ENCODE measurements at places on chromosomes 13 and 19. TPM values are rescaled to one million over a fixed set of nuclear protein-coding genes. Genes with fewer than 3 reads are reported as not detected.

Gene HIPK4
- total RNA-seq: not detected

Gene F7
- not detected for total RNA-seq

- DNase-seq: no peak
Measured at GRCh38 chr13:73096173-73096572, 37.4 kb downstream of the KLF5 start.

GRCh38 chr19:34995551-34995950 is 4.6 kb upstream of the GRAMD1A start:
- no peak for DNase-seq

DNA sequence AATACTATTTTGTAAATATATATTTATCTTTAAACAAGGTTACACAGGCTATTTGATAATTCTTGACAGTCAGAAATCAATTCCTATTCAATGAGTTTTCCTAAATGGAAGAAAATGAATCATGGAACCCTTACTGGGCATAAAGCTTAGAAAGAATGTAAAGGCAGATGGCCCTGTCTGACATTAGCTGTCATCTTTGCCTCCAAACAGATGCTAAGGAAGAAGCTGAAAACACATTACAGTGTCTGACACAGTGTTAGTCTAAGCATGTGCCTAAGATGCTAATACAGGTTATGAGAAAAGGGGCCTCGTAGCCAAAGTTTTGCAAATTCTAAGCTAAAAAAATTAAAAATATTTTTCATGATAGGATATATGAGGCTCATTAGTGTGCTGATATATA is 112.8 kb downstream of the ITGBL1 start:
- DNase-seq: no peak

Gene PGLYRP1
- total RNA-seq: not detected

Gene IL11
- total RNA-seq: not detected

DNA sequence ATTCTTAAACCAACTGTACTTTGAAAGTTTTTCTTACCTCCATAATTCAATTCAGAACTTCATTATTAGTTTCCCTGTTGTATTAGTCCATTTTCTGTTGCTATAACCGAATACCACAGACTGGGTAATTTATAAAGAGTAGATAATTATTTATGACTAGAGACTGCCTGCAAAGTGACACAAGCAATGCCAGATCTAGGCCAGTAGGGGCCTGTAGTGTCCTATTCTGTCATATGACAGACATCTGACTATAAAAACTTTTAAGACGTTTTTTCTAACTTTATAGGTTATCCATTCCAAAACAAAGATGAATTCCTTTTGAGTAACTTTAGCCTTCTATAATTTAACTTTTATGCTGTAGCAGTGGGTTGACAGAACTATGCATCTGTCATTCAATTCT is 2783.8 kb downstream of the PCDH9 start:
- DNase-seq: no peak

DNA sequence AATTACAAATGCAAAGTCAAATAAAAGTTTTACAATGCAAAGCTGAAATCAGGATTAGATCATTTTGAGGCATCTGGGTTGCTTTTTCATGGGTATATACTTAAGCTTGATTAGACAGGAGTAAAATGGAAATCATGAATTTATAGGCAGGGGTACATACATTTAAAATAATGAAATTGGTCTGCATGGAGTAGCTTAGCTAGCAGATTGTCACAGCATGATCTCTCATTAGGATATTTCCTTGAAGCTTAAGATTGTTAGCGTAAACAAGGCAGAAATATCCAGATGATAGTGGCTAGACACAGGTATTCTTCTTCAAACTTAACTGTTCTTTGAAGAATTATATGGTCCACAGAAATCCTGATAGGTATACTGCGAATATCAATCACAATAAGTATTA is 1627.0 kb upstream of the PCDH20 start:
- DNase-seq: no peak

DNA sequence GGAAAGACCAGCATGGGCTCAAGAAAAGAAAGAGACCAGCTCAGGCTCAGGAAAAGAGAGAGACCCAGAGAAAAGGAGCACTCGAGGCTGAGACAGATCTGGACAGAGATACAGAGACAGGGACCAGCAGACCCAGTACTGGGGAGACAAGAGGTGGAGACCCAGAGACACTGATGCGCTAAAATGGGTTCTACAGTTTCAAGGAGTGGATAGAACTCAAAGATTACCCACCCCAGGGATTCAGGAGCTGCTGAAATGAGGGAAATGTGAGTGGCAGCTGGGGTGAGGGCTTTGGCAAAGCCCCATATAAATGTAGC is 609 bp upstream of the ZSCAN18 start:
- no peak for DNase-seq

GRCh38 chr19:46670813-46671212 is 9.8 kb upstream of the DACT3 start:
- peak; percentile 21 for DNase-seq

DNA sequence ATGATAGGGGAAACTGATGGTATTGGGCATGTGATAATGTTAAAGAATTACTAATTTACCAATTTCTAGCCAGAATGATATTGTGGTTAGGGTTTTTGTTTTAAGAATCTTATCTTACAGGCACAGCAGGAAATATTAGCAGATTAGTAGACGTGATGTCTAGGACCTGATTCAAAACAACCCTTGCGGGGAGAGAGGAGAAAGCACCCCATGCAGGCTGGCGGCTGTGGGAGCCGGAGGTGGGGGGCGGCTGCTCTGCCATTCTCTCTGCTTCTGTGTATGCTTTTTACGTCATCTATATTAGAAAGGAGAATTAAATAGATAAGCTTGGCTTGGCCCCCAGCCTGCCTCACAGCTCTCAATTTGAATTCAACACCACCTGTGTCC is 41.5 kb downstream of the MLLT1 start:
- DNase-seq: peak; percentile 98

DNA sequence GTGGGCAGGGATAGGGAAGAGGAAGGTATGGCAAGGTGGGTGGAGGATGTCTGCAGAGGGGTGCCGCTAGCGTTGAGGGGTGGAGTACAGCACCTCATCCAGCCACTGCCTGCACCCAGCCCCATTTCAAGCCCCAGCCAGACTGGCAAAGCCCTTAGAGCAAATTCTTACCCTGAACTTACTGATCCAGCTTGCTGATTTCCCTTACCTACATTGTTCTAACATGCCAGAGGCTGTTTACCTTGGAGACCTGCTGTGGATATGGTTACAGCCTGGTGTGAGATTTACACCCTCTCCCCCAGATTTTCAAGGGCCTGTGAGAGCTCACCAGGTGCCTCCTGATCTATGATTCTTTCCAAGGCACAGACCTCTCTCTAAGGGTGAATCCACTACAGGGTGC is 86.0 kb downstream of the ZNF726 start:
- DNase-seq: no peak

Gene EDNRB
- 2.6 TPM for total RNA-seq

DNA sequence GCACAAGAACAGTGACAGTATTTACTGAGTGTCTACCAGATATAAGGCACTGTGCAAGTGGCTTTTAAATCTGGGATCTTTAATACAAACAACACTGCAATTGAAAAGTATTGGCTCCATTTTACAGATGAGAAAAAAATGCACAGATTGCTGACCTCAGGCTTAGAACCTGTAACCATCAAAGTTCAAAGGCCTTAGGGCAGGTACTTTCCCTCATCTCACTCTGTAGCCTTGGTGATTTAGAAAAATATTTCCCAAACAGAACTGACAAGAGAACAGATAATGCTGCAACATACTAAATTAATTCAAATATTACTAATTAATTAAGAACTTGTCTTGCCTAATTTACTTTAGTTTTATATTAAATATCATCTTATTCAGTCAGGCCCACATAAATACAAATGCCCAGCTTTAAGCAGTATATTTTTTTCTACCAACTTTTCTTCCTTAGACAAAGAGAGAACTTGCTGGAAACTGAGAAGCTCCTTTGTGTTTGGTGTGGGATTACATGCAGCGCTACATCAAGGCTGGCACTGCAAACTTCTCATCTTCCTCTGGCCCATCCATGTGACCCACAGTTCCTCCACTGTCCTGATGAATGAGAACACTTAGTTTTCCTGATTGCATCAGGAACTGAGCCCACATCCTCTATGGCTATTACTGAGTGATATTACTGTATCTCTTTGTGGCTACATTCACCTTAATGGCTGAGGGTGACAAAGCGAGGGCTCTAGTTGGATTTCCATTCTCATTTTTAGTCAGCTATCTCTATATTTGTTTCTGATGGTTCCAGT is 302.1 kb downstream of the ENOX1 start:
- DNase-seq: no peak

Gene CGB8
- total RNA-seq: not detected

GRCh38 chr13:33537026-33537425 is 251.5 kb upstream of the STARD13 start:
- DNase-seq: no peak

- no peak for DNase-seq
Measured at GRCh38 chr13:46114613-46115012, 9.8 kb upstream of the CPB2 start.

Gene ZNF626
- 7.7 TPM for total RNA-seq

DNA sequence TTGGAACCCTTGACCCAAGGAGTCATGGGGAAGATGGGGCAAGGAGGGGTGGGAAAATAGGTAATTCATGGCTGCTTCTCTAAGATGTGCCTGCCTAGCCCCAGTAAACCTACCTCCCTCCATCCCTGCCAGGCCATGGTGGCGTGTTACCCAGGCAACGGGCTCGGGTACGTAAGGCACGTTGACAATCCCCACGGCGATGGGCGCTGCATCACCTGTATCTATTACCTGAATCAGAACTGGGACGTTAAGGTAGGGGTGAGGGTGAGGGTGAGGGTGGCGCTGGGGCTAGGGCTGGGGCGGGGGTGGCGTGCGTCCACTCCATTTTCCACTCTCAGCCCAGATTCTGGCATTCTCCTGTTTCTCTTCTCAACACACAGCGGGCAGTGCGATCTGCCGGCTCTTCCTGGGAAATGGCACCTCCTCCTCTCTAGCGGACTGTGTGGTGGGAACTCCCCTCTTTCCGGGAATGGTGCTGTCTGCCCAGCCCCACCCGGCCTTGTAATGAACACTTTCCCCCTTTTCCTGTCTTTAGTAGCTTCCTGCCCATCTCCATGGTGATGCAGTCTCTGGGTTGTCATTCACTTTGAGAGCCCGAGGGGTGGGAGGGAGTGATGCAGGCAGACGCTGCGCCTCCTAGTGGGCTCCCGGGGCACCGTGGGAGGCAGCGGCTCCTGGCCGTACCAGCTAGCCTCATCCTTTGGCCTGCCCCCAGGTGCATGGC is 7.6 kb downstream of the EGLN2 start:
- DNase-seq: peak; percentile 99

DNA sequence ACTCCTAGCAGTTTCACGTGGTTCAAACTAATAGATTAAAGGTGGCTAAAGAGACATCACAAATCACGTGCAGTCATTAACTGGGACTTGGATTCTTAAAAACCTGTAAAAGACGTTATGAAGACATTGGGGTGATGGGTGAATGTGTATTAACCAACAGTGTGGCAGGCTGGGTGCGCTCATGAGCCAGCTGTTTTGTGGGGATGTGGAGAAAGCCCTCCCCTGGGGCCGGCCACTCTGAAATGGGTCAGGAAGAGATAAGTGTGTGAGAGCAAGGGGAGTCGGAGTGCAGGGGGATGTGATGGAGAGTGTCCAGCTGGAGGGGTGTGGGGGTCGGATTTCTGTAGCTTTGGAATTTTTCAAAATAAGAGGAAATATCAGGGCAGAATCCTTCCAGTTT is 10.4 kb downstream of the UPF1 start:
- no peak for DNase-seq

- DNase-seq: no peak
Measured at GRCh38 chr13:71813187-71813586, 53.8 kb downstream of the DACH1 start.

DNA sequence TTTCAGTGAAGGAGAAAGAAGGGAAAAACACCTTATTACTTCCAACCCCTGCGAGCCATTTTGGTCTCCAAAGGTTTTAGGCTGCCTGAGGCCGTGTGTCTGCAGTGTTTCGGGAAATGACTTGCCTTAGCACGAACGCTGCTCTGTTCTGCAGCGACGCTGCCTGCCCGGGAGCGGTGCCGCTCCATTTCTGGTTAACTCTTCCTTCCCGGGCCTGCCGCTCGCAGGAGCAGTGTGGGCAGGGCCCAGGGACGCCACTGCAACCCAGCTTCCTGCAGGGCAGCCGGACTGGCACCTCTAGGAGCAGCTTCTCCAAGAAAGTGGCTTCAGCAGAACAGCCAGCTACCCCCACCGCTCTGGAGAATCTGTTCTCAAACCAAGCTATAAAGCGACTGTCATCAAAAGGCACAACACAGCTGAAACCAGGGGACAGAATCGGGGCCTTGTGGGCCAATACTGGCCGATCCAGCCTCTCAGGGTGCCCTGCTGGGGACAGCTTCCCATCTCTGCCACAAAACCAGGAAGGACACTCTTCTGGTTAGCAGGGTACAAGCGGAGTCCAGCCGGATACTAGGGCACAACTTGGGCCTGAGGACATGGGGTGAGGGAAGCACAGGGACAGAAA is 72.2 kb downstream of the KCTD15 start:
- peak; percentile 43 for DNase-seq

DNA sequence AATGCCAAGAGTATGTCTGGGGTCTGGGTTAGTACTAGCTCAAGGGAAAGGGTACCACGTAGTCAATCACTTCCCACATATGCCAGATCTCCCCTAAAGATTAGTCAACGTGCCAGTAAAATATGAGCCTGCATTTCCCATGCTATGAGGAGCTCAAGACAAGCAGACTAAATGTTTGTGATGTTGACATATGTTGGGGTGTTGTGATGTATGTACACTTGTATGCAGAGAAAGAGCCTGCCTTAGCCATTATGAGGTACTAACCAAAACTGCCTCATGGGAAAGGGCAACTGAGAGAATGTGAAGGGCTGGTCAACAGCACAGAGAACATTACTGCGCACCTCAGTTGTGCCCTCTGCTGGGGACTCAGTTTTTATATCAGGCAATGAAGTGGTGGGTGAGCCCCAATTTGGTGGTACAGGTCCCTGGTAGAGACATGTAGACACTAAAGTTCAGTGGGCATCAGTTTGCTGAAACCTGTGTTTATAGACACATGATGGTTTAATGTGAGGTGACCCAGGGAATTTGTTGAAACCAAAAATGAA is 287.0 kb downstream of the DCT start:
- no peak for DNase-seq

DNA sequence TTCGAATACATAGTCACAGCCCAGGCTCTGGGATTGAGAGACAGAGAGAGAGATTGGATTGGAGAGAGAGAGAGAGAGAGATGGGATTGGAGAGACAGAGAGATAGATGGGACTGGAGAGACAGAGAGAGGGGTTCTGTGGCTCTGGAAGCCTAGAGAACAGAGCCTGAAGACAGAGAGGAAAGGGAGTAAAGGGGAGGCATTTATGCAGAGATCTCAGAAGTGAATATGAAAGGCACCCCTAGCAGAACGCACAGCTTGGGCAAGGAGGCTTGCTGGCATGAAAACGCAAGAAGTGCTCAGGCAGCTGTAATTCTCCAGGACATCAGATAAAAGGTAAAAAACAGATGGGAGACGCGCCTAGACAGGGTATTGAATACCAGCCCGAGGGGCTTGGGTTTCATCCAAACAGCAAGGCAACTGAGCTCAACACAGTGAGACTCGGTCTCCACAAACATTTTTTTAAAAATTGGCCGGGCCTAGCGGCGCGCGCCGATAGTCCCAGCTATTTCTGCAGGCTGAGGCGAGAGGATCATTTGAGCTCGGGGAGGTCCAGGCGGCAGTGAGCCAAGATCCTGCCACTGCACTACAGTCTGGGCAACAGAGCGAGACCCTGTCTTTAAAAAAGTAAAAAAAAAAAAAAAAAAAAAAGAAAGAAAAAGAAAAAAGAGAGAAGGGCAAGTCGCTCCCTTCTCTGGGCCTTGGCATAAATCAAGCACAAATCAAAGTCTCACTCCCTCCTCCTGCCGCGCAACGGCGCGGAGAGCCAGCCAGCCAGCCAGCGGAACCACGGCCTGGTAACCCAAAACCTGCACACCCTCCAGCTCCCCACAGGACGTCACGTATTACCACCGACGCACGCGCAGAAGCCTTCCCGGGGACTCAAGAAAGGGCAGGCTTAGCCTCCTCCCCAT is 774 bp upstream of the PPP2R1A start:
- DNase-seq: no peak

All from endothelial cell of umbilical vein (primary cell).